AG09309 (cell line): ENCODE measurements at places on chromosomes 5 and 9.

DNA sequence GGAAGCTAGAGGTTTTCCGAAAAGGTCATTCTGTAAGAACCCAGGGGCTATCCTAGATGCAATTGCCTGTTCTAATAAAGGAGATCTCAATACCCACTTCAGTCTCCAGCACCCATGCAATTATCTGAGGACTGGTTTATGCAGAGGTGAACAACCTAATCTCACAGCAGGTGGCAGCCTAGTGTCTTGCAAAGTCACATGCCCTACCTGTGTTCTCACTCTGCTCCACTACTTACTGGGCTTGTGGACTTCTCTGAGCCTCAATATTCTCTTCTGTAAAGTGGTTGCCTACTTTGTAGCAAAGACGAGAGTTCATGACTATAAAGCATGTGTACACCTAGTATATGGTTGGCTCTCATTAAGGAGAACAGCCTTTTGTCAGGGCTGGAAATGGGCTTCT, 21.0 kb upstream of the ALDH1B1 start:
- no peak for DNase-seq

- no peak for DNase-seq
Measured at GRCh38 chr9:91102269-91102668, 259.4 kb downstream of the AUH start.

DNA sequence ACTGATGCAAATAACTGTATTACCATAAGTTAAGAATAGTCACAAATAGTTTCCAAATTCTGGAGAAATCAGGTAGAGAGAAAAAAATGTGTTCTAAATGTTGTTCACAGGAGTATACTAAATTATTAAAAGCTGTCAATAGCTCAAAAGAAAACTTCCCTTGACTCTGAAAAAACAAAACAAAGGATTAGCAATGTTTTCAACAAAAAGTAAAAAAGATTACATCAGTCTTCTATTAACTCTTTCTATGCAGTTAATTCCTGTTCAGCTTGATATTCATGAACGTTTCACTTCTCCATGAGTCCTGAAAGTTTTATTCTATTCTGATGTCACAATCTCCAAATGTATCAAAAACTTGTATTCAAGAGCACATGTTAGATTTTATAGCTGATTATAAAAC, 9.5 kb upstream of the CLTB start:
- DNase-seq, result no peak

- DNase-seq, result no peak
Measured at GRCh38 chr5:73776405-73776804, 150.4 kb downstream of the ARHGEF28 start.

- no peak for DNase-seq
Measured at GRCh38 chr9:109627042-109627441, 128.9 kb upstream of the PTPN3 start.

DNA sequence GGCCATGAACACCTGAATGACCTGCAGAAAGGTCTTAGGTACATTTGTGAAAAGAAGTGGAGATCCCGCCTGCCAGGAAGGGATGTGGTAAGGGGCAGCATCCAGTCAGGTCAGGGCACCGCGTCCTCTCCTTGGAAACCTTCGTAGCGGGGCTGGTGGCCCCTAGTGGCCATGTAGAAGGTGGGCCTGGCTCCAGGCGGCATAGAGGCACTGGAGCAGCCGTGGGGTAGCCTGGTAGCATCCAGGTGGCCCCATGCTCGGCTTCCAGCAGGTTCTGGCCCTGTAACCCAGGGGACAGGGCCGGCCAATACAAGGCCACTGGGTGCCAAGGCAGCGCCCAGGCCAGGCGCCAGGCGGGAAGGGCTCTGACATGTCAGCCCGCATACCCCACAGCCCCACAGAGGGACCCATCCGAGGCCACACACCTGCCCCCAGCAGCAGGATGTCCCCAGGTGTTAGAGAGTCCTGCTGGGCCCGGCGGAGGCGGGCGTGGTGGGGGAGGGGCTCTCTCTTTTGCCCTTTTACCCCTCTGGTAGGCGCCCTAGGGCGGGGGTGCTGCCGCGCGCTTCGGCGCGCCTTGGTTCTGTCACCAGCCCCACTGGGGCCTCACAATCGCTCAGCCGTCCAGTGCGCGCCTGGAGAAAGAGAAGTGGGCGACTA, 58.3 kb upstream of the SPATA31E1 start:
- DNase-seq, result no peak

DNA sequence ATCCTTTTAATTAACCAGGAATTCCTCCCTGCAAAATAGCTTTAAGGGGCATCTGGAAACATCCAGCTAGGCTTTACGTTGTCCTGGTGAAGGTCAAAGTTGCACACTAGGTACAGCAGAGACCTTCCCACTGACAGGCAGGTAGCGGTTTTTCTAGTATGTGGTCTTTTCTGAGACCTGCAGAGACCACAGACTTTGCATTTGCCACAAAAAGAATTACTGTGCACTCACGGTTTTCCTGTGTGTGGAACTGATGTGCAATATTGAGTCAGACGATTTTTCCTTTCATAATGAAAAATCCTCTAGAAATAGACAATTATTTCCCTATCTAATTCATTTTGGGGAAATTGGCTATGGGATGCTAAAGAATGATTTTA, 417.0 kb upstream of the ADAMTSL1 start:
- DNase-seq, result no peak

DNA sequence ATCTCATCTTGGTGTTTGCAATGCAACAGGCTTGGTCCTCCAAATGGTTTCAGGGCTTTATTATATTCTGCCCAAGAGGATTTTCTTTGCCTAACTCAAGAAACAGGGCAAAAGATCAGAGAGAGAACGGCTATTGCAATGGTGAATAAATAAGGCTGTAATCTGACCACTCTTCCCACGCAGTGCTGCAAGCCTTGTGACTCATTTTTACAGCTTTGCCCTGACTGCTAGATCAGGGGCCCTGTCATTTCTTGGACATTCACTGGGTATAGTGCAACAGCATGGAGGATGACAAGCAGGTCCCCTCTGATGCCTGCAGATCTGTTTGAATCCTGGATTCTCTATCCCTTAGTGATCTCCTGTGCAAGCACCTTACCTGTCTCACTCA, 459.1 kb downstream of the EBF1 start:
- DNase-seq, result no peak

GRCh38 chr5:176466245-176466871, 18.2 kb downstream of the FAF2 start:
- peak; percentile 46 for DNase-seq

- no peak for DNase-seq
Measured at GRCh38 chr9:33182519-33182918, 15.4 kb upstream of the B4GALT1 start.

GRCh38 chr5:113255105-113255504, 179.7 kb downstream of the TSSK1B start:
- DNase-seq, result no peak
